ENCODE measurements at places on chromosomes 1 and 21.
A peak's percentile ranks its signal among the peaks of the same experiment; 100 is the strongest.

DNA sequence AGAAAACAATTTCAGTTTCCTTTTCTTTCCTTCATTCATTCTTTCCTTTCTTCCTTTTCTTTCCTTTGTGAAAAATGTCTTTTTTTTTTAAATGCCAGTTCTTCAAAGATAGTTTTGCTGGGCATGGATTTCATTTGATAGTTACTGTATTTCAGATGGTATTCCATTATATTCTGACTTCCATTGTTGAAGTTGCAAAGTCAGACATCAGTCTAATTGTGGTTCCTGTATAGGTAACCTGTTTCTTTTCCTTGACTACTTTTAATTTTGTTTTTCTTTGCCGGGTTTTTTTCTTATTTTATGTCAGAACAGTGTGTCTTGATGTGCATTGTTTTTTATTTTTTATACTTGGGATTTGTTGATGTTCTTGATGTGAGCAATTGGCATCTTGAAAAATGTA is 40.4 kb upstream of the MPC2 start:
- DNase-seq, result no peak

- DNase-seq, result no peak
Measured at GRCh38 chr21:39176271-39176709, 7.0 kb downstream of the PSMG1 start.

DNA sequence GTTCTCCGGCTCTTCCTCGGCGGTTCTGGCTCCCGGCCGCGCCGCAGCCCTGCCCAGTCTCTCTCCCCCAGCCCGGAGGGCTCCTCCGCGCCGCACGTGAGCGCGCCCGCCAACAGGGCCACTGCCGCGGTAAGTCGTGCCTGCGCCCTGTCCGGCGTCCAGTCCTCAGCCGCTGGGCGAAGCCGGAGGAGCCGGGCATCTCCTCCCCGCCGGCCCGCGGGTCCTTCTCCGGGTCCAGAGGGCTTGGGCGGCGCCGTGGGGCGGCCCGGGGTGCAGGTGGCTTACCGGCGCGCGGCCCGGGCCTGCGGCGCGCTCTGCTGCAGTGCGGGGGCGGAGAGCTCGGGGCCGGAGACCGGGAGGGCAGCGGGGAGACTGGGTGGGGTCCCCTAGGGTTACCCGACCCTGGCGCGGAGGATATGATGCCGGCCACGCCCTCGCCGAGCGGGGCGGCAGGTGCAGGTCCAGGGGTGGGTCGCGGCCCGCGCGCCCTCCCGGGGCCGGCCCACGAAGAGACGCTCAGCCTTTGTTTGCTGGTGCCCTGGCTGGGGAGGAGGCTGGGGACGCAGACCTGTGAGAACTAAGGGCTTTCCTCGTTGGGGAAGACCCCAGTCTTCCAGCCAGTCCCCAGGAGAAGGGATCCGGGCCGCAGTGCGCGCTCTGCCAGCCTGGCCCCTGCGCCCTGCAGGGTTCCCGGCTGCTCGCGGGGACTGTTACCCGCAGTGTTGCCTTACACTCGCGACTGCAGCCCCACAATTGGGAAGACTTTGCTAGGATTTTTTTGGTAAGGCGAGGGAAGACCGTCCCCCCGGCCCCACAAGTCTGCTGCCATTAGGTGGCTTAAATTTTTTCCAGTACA is at the start of gene DOP1B:
DOP1B (plus strand) TSS at position 10 of the 856 bp plus-strand sequence. CDS start 7,910 bp downstream, outside the sequence.
- DNase-seq, result peak; percentile 44

DNA sequence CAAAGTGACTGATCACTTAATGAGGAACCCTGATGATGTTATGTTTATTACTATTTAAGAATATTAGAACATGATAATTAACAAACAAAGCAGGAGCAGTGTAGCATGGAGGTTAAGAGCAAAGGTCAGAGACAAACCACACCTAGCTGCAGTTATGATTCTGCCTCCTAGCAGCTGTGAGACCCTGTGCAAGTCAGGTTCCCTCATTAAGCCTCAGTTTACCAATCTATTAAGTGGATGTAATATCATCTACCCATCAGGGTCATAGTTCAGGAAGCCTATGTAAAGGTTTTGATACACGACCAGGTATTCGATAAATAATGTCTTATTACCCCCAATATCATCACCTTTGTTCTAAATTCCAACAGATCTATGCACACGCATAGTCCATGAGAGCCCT is 32.0 kb downstream of the DUSP10 start:
- DNase-seq, result no peak

- DNase-seq, result no peak
Measured at GRCh38 chr1:26175346-26175745, 1.9 kb upstream of the CNKSR1 start.

DNA sequence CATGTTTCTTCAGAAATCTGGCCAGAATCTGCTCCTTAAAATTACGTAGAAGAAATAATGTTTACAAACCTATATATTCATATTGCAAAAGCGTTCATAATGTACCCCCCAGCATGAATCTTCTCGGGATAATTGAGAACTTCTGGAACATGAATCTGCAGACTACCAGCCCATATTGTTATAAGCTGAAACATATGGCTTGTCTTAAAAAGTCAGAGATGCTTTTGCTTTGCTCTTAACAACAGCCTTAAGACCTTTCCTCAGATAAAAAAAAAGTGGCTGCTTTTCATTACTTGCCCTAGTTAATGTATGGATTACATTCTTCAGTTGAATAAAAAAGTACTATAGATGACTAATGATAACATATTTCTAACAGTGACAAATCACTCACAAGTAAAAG is 15.0 kb upstream of the ZZZ3 start:
- DNase-seq, result no peak

- DNase-seq, result no peak
Measured at GRCh38 chr21:45148316-45148990, 74.1 kb downstream of the ADARB1 start.

- DNase-seq, result no peak
Measured at GRCh38 chr1:114314098-114314497, 160.4 kb upstream of the SYT6 start.

DNA sequence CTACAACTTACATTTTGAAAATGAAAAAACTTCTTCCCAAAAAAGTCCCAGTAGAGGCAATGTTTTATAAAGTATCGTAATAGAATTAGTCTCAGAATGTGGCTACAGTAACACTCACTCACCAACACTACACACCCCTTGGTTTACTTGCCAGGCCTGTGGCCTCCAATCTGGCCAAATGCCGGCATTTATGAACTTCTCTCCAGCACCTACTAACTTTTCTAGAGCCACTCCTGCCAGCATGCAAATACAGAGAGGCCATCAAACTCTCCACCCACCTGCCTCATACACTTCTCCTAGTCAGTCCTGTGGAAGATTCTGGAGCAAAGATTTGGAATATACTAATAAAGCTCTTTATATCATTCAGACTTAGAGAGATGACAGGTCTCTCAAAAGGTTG is 32.3 kb downstream of the STPG1 start:
- no peak for DNase-seq

- DNase-seq, result no peak
Measured at GRCh38 chr1:236066054-236066453, 1.2 kb upstream of the NID1 start.

DNA sequence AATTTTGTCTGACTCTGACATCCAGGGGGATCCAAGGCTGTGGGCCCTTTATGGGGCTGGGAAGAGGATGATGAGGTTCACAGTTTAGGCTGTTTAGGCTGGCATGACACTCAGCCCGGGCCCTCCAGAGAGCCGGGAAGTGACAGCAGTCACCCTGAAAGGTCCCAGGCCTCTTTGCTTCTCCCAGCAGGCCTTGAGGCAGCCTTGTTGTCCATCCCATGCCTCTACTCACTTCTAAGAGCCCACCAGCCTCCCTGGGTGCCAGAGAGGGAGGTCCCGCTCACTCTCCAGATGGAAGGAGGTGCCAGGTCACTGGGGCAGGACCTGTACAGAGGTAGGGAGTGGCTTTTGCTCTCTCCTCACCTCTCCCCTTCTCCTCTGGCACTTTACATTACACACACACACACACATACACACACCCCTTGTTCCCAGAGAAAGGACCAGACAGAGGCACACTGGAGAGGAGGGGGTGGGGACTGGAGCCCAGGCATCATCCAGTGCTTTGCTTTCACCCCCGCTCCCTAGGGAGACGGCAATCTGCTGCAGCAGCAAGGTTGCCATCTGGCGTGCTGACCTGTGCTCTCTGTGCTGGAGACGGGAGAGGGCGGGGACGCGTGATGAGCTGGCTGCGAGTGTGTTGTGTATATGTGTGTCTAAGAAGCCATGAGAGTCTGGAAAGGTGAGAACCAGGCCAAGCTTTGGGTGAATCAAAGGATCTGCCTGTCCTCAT is 4.6 kb downstream of the KLHDC8A start:
- DNase-seq, result no peak

- DNase-seq, result no peak
Measured at GRCh38 chr1:151238467-151238739, 16.1 kb upstream of the PSMD4 start.

GRCh38 chr1:17875171-17875881 is 120.2 kb downstream of the ACTL8 start:
- DNase-seq, result no peak
